ENCODE measurements at places on chromosomes 16 and 17. TPM values are rescaled to one million over a fixed set of nuclear protein-coding genes. Genes with fewer than 3 reads are reported as not detected.

The ACSM5 gene
- not detected for total RNA-seq

The CLEC18A gene
- 0.26 TPM for total RNA-seq

The CTRB2 gene
- not detected for total RNA-seq

The DNAI2 gene
- total RNA-seq: 0.09 TPM

The ZBTB4 gene
- 16.0 TPM for total RNA-seq

The TERB1 gene
- 0.37 TPM for total RNA-seq

The PYCARD gene
- 17.1 TPM for total RNA-seq

The OTOP2 gene
- total RNA-seq: not detected

The USP36 gene
- total RNA-seq: 128 TPM

The CACNA1G gene
- 0.07 TPM for total RNA-seq

The KIF2B gene
- not detected for total RNA-seq

The ASPSCR1 gene
- 37.3 TPM for total RNA-seq

The GOSR2 gene
- total RNA-seq: 62.2 TPM

The HSPB9 gene
- not detected for total RNA-seq

The DOK4 gene
- 4.3 TPM for total RNA-seq

The KRTAP4-9 gene
- total RNA-seq: not detected

The HBA2 gene
- not detected for total RNA-seq

The DHRS11 gene
- total RNA-seq: 18.0 TPM

The STH gene
- total RNA-seq: not detected

The FOXC2 gene
- not detected for total RNA-seq

The OR3A2 gene
- 0.26 TPM for total RNA-seq

The CCL16 gene
- total RNA-seq: not detected

The USP43 gene
- not detected for total RNA-seq

The CDH8 gene
- not detected for total RNA-seq

The PLEKHG4 gene
- 43.8 TPM for total RNA-seq

The MMP25 gene
- 8.1 TPM for total RNA-seq

The NPTX1 gene
- total RNA-seq: 30.4 TPM

The PIK3R6 gene
- 4.5 TPM for total RNA-seq

The MT4 gene
- total RNA-seq: not detected

The ATP2A3 gene
- 107 TPM for total RNA-seq

The FADS6 gene
- not detected for total RNA-seq

The CTRB1 gene
- not detected for total RNA-seq

The ACAP1 gene
- total RNA-seq: 275 TPM

The NPIPB9 gene
- 3.6 TPM for total RNA-seq
